WTC11 (cell line): ENCODE measurements at places on chromosomes 1 and 21. TPM values are rescaled to one million over a fixed set of nuclear protein-coding genes. Genes with fewer than 3 reads are reported as not detected.

- no peak for DNase-seq
Measured at GRCh38 chr1:64839261-64839660, 94.4 kb downstream of the RAVER2 start.

- DNase-seq: peak; percentile 92
Measured at GRCh38 chr1:11784993-11785769, 20.6 kb downstream of the MTHFR start.

DNA sequence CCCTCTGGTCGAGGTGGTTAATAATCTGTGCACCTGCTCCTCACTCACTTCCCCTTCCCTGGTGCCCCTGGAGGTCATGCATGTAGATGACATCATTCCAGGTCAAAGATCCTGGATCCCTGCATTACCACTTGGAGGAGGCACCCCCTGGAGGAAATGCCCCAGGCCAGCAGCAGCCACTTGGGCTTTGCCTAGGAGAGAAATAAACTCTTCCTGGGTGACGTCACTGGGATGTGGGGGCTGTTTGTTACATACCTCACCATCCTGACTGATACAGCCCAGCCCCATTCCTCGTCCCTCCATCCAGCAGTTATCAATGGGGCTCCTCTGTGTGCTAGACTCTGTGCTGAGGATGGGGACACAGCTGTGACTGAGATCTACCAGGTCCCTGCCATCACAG, 433.6 kb downstream of the PTPRU start:
- DNase-seq: no peak

The SPATA17 gene
- 0.34 to 1.3 TPM (median 0.46 TPM) in 3 replicates for total RNA-seq
